GM23248 (cell line): ENCODE measurements at places on chromosomes 7 and 10. TPM values are rescaled to one million over a fixed set of nuclear protein-coding genes. Genes with fewer than 3 reads are reported as not detected.

The KCNIP2 gene
- polyA plus RNA-seq: 0.15 and 0.24 TPM in 2 replicates

The GIMAP2 gene
- polyA plus RNA-seq: 0.13 and 0.22 TPM in 2 replicates

The TEX36 gene
- 0.34 and 0.35 TPM in 2 replicates for polyA plus RNA-seq

The CPA2 gene
- polyA plus RNA-seq: not detected in 2 replicates

The MEST gene
- 8.5 and 9.1 TPM in 2 replicates for polyA plus RNA-seq

The C7orf33 gene
- not detected in 2 replicates for polyA plus RNA-seq

The GIMAP8 gene
- not detected in 2 replicates for polyA plus RNA-seq

The SP8 gene
- not detected in 2 replicates for polyA plus RNA-seq

The INA gene
- 0.18 and 0.20 TPM in 2 replicates for polyA plus RNA-seq

The ASL gene
- 54.5 and 55.4 TPM in 2 replicates for polyA plus RNA-seq

- no peak for DNase-seq
These were observed 17.1 kb downstream of the CPA5 start for GRCh38 chr7:130361681-130362080.

GRCh38 chr10:110475722-110476515, 21.8 kb upstream of the DUSP5 start:
- no peak for DNase-seq

DNA sequence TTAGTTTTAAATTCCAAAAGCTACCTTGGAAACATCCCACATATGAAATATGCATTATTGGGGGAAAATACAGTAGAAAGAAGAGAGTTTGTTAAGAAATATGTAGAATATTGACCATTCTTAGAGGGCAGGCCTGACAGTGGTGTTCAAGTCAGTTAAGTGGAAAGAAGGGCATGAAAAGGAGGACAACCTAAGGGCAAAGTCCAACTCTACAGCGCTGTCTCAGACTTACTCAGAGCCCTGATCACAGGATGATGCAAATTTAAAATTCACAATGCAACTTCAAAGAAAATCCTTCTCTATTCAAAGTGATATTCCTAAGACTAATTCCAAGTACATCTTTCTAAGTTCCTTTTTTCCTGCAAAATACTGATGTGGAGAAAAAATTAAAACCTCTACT, 139.1 kb upstream of the LRRTM3 start:
- no peak for DNase-seq

- no peak for DNase-seq
These were observed 48.3 kb upstream of the STEAP1B start for GRCh38 chr7:22548313-22548712.

DNA sequence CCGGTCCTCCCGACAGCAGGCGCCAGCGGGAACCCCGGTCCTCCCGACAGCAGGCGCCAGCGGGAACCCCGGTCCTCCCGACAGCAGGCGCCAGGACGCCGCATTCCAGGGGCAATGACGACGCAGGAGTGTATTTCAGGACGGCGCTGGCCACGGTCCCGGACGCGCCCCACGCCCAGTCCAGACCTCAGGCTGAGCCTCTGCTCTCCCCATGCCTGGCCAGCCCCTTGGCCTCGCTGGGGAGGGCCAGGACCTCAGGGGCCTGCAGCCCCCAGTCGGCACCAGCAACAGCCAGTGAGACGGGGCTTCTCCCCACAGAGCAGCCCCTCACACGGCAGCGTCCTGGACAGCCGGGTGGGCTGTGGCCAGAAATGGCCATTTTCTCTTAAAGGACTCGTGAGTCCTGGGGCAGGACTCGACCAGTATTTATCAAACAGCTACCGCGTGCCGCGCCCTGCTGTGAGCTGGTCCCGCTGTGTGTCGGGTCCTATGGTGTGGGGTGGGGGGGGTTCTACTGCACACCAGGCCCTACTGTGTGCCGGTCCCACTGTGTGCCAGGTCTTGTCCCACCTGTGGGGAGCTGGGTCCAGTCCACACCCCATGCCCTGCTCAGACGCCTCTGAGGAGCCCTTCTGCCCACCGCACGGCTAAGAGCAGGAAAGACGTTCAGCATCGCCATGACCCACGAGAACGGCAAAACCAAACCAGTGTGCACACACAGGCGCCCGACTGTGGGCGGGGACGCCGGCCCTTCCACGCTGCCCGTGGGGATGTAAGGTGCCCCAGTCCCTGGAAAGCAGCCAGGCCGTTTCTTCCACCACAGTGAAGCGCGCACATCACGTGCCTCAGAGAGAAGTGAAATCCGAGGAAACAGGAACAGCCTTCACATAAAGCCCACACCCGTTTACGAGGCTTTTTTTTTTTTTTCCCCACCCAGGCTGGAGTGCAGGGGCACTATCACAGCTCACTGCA, 33.3 kb downstream of the GET4 start:
- peak; percentile 63 for DNase-seq

DNA sequence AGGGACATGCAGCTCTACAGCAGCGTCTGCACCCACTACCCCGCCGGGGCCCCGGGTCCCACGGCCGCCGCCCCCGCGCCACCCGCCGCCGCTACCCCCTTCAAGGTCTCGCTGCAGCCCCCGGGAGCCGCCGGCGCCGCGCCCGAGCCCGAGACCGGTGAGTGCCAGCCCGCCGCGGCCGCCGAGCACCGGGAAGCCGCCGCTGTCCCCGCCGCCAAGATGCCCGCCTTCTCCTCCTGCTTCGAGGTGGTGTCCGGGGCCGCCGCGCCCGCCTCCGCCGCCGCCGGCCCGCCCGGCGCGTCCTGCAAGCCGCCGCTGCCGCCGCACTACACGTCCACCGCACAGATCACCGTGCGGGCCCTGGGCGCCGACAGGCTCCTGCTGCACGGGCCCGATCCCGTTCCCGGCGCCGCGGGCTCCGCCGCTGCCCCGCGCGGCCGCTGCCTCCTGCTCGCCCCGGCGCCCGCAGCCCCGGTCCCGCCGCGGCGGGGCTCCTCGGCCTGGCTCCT, 631 bp downstream of the OTUD1 start:
- DNase-seq: peak; percentile 61

DNA sequence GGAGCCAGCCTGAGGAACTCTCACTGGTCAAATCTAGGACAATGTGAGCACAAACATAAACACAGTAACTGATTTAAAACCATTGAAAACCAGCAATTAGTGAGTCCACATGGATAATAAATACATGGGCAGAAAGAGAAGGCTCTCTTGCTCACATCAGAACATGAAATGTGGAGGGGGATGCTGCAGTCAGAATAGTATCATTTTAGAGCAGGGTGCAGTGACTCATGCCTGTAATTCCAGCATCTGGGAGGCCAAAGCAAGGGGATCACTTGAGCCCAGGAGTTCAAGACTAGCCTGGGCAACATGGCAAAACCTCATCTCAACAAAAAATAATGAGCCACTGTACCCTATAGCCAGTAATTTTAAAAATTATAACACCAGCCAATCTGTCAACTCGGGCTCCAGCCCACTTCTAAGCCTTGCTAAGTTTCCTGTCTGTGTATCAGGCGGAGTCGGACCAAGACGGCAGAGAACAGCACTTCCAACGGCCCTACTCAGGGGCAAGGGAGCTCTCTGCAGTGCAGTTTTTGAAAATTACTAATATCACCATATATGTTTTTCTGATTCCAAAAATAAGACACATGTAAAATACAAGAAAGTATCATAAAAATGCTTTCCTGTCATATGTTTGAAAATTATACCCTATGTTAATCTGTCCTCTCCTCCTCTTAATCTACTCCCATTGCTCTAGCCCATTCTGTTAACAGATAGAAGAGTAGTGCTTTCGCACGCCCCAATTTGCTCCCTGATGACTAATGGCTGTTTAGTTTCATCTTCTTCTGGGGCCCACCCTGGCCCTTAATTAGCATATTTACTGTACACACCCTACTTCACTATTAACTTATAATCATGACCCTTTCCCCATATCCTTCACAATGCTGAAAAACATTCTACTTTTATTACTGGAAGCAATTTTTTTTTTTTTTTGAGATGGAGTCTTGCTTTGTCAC, 17.1 kb downstream of the URGCP start:
- peak; percentile 60 for DNase-seq

DNA sequence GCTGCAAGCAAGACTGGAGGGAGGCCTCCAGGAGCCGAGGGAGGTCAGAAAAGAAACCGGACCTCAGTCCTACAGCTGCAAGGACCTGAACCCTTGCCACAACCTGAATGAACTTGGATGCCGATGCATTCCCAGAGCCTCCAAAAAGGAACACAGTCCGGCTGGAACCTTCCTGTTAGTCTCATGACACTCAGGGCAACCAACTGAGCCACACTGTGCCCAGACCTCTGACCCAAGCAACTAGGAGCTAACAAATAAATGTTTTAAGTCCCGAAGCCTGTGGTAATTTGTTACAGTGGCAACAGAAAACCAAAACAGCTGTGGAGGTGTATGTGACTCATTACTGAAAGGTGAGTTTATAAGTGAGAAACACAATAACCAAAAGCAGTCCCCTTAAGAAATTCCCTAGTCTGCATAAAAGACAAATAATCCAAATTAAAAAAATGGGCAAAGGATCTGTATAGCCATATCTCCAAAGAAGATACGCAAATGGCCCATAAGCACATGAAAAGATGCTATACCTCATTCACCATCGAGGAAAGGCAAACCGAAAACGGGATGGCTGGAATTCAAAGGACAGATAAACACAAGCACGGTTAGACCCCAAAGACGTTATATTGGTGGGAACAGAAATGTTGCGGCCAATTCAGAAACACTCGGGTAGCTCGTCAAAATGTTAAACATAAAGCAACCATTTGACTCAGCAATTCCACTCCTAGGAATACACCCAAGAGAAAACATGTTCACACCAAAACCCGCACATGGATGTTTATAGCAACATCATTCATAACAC, 24.8 kb downstream of the GNA12 start:
- no peak for DNase-seq

DNA sequence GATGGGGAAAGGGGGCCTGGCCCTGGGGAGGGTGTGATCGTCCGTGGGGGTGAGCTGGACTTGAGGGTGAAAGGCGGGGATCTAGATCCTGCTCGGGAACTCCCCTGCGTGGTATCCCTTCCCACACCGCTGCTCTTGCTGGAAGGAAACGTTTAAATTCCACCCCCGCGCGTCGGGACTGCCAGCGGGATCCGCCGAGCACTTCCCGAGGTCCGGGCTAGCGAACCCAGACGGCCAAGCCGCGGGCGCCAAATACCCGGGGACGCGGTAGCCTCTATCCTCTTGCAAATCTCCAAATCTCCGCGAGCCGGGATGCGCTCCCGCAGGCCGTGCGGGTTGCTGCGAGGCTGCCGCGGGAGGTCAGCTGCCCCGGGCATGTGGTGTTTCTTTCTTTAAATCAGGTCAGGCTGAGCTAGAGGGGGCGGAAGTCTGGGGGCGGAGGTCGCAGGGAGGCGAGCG, 904 bp downstream of the NPTX2 start:
- peak; percentile 10 for DNase-seq

DNA sequence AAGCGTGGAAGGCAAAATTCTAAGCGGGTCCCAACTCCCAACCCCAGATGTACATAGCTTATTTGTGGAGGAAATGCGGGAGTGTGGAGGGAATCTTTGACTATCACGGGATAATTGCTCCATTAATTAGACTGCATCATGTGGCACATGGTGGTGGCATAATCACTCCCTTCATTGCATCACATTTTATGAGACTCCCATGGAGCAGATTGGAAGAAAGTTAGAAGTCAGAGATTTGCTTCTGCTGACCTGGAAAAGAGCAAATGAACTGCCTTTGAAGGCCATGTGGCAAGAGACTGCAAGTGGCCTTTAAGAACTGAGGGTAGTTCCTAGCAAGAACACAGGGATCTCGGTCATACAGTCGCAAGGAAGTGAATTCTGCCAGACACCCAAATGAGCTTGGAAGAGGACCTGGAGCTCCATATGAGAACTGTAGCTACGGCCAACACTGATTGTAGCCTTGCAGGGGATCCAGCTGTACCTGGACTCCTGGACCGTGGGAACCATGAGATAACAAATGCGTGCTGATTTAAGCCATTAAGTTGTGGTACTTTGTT, 37.1 kb upstream of the ITGB1 start:
- DNase-seq: no peak

DNA sequence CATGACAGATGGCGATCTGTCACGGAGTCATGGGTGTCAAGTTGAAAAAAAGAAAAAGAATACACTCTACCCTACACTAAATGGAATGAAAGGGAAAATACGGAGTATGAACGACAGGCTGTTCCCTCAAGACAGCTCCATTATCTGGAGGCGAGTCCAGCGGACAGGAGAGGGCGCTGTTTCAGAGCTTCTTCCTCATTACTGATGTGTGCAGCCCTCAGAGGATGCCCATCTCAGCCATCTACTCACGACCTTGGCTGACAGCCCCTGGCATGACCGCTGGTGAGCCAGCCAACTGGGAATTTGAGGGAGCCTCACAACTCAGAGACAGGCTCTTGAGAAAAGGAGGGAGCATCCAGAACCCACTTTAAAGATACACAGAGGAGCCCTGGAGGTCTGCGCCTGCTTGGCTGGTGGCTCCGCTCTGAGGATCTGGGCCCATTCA, 49.6 kb upstream of the SMNDC1 start:
- DNase-seq: peak; percentile 94

DNA sequence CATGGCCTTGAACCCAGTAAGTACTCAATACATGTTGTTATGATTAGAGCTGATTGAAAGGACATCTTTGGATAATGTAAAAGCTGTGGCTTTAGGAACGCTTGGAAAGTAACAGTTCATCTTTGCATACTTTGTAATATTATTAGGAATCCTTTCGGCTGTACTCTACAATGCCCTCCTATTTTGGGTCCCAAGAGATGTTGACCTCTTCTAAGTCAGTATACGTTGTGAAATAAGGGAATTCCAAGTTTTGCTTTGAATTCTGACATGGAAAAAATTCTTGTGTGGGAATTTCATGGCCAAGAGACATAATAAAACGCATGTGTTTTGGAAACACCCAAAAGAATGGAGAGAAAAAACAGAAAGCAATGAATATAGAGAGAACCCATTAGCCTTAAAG, 7.7 kb downstream of the AGR3 start:
- no peak for DNase-seq

- DNase-seq: no peak
These were observed 35.9 kb upstream of the SFTPD start for GRCh38 chr10:79984851-79985250.

GRCh38 chr10:42242135-42242805, 396.1 kb downstream of the ZNF33B start:
- no peak for DNase-seq
